ENCODE measurements at places on chromosomes 12 and 14. TPM values are rescaled to one million over a fixed set of nuclear protein-coding genes. Genes with fewer than 3 reads are reported as not detected.

The TEX52 gene
- not detected for total RNA-seq

The KLHDC1 gene
- total RNA-seq, result 13.5 TPM

The B3GNT4 gene
- total RNA-seq, result not detected

The RNASE7 gene
- total RNA-seq, result not detected

GRCh38 chr14:50191499-50191898 is 39.9 kb downstream of the SOS2 start:
- no peak for DNase-seq

GRCh38 chr12:127819056-127819455 is 447.9 kb upstream of the TMEM132C start:
- DNase-seq, result no peak

DNA sequence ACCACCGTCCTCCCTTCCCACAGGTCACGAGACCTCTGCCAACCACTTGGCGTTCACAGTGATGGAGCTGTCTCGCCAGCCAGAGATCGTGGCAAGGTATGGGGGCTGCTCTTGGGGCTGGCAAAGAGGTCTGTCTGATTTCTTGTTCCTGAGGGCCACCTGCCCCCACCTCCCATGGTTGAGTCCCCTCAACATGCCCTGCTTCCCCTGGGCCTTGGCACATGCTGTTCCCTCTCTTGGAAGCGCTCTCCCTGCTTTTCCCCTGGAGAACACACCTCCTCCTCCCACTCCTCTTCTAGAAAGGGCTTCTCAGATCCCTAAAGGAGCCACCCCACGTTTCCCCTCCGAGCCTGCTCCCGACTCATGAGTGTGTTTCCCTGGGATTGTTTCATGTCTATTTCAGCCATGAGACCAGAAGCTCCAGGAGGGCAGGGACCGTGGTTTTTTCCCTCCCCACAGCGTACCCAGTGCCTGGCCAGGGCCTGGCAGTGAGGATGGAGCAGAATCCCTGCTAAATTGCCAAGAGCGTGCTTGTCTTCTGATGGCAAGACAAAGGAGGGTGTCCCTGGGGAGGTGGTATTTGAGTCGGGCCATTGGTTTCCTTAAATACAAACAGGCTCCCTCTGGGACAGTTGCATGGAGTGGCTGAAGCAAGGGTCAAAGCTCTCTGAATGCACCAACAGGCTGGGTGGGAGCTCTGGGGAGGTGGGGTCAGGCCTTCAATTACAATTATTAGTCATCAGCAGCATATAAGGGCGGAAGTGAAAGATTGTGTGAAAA is 34.1 kb downstream of the CYP46A1 start:
- no peak for DNase-seq

- no peak for DNase-seq
These were observed 6.6 kb downstream of the APPL2 start for GRCh38 chr12:105229371-105229770.

- no peak for DNase-seq
These were observed 1133.3 kb downstream of the BCL11B start for GRCh38 chr14:98138666-98139065.

DNA sequence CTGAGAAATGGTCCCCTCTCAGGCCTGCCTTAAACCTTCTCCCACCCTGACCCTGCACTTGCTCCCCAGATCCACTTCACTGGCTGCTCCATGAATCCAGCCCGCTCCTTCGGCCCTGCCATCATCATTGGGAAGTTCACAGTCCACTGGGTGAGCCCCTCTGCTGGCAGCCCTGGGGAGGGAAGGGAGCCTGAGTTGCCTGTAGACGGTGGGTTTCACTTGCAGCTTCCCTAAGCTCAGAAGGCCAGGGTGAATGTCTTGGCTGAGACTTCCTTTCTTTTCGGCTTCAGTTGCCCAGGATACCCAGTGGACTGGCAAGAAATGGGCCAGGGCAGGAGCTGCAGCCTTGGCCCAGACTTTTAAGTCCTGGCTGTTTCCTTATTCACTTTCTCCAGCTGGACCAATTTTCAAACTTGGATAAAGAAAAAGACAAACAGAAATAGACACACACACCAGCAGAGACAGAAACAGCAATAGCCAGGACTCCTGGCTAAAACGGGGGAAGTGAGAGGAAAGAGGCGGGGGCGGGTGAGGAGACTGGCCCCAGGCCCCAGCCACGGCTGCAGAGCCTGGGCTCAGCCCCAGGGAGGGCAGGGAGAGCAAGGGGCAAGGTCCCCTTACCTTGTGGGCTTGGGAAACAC is 2.0 kb downstream of the AQP6 start:
- DNase-seq, result no peak

GRCh38 chr14:69695322-69696203 is 71.4 kb upstream of the SRSF5 start:
- DNase-seq, result no peak

GRCh38 chr12:38956337-38956736 is 50.9 kb upstream of the CPNE8 start:
- no peak for DNase-seq

DNA sequence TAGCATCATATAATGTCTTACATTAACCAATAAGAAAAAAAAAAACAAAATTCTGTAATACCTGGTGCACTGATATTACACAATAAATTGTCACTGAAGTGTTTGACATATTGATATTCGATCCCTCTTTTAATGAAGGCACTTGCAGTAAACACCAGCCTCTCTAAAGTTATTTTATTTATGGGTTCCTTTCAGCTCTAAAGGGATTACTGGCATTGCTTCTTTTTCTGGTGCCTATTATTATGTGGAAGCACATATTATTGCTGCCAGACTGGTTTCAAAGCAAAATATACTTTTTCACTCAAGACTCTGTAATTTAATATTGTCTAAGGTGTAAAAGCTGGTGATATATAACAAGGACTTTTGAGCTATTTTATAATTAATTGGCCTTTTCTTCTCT is 1090.5 kb downstream of the TRHDE start:
- DNase-seq, result no peak

DNA sequence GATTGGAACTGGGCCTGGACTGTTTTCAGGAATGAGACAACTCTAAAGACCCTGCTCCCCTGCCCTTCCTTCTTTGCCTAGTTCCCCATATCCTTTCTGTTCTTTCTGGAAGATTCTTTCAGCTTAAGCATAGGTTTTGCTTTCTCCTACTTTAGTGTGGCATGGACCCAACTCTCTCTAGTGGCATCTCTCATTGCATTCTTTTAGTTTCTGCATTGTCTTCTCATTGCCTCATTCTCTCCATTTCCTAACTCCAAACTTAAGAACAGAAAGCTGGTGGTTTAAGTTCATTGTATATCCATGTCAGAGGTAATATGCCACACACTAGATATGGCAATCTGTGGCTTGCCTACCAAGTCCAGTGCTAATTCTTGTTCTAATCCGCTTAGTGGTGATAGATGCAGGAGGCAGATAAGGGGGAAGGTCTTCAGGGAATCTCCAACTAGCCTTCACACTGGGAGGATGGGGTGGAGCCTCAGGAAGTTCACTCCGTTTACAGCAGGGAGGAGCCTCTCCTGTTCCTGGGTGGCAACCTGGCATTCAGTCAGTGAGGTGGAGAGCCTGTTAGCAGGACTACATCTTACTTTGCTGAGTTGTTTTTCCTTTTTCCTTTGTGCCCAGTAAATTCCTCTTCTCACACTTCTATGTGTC is 165.1 kb upstream of the LMNTD1 start:
- DNase-seq, result no peak

DNA sequence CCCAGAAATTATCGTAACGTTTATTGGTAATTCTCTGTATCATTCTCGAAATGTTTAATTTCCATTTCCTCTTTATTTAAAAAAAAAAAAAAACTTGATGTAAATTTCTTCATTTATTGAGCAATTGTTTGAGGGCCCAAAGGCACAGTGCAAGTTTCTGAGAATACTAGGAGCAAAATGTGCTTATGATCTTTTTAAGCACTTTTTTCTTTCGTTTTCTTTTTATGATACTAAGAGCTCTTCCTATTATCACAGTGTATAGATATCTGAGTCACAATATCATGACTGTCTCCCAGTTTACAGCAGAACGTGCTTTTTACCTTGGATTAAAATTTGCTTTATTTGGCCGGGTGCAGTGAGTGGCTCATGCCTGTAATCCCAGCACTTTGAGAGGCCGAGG is 5.6 kb downstream of the ATP2A2 start:
- no peak for DNase-seq

DNA sequence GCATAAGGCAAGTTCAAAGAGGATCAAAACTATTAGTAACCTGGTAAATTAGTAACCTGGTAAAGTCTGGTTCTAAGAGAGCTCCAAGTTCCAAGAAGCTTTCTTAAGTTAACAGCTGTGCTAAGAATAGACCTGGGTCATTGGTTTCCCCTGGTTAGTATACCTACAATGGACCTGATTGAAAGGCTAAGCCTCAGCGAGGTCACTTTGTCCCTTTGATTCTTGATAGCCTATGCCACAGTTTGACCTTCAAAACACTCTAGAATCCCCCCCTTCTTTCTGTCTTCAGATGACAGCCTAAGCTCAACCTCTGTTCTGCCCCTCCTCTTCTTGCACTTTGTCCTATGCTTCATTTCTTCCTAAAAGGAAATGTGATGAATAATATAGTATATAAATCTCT is 53.0 kb downstream of the LLPH start:
- no peak for DNase-seq

- DNase-seq, result no peak
These were observed 10.4 kb downstream of the TMEM229B start for GRCh38 chr14:67477926-67478799.

DNA sequence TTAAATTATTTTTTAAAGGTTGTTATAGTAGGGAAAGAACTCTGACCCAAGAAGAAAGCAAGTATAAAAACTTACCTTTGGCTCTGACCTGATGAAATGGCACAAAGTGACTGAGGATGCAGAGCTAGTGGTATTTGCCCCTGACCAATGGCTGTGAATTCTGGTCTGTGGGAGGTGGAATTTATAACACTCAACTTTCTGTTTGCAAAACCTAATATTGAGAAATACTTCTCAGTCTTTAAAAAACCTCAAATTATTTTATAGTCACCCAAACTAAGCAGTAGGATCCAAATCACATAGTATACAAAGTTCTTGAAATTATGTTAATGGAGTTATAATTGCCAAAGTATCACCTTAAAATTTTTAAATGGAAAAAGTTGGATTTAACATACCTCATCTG is at the start of gene EPYC:
TSS of gene EPYC (minus strand) at position 101 of the 400 bp plus-strand sequence. CDS start 2,407 bp downstream, outside the sequence.
- DNase-seq, result no peak

GRCh38 chr12:5794156-5794555 is 150.9 kb downstream of the ANO2 start:
- peak; percentile 46 for DNase-seq

- peak; percentile 42 for DNase-seq
These were observed 4.2 kb downstream of the BAG5 start for GRCh38 chr14:103558071-103558882.

- no peak for DNase-seq
These were observed 103.8 kb downstream of the CCDC92 start for GRCh38 chr12:123868791-123869190.
